ENCODE measurements at places on chromosomes 3 and 15. TPM values are rescaled to one million over a fixed set of nuclear protein-coding genes. Genes with fewer than 3 reads are reported as not detected.
A peak's percentile ranks its signal among the peaks of the same experiment; 100 is the strongest.

Gene RARRES1
- total RNA-seq: 57.7 TPM

GRCh38 chr3:22908989-22909507 lies 294.1 kb upstream of the UBE2E2 start:
- no peaks in the 10 kb centered on the region for H3K4me1 ChIP-seq
- no peaks in the 10 kb centered on the region for H3K27me3 ChIP-seq
- no peaks in the 10 kb centered on the region for H3K36me3 ChIP-seq
- H3K27ac ChIP-seq: no peak overlapping the region
- no peak for DNase-seq

DNA sequence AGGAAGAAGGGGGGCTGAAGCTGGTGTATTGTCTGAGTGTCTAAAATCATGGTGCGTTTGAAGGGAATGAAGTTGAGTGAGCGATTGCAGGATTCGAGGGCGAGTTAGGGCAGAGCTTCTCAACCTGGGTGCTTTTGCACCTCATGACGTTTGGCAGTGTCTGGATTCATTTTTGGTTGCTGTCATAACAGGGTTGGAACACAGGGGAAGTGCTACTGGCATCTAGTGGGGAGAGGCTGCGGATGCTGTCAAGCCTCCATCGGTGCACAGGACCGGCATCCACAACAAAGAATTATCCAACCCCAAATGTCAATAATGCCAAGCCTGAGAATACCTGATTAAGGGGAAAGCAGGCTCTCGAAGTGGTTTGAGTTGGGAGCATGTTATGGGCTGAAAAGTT lies 120.0 kb downstream of the SLCO3A1 start:
- DNase-seq: no peak
- H3K27me3 ChIP-seq: peaks cover 6% of the 10 kb centered on the region
- peak overlapping the region; percentile 56 for H3K4me3 ChIP-seq
- no peaks in the 10 kb centered on the region for H3K36me3 ChIP-seq
- no peak overlapping the region for H3K27ac ChIP-seq

DNA sequence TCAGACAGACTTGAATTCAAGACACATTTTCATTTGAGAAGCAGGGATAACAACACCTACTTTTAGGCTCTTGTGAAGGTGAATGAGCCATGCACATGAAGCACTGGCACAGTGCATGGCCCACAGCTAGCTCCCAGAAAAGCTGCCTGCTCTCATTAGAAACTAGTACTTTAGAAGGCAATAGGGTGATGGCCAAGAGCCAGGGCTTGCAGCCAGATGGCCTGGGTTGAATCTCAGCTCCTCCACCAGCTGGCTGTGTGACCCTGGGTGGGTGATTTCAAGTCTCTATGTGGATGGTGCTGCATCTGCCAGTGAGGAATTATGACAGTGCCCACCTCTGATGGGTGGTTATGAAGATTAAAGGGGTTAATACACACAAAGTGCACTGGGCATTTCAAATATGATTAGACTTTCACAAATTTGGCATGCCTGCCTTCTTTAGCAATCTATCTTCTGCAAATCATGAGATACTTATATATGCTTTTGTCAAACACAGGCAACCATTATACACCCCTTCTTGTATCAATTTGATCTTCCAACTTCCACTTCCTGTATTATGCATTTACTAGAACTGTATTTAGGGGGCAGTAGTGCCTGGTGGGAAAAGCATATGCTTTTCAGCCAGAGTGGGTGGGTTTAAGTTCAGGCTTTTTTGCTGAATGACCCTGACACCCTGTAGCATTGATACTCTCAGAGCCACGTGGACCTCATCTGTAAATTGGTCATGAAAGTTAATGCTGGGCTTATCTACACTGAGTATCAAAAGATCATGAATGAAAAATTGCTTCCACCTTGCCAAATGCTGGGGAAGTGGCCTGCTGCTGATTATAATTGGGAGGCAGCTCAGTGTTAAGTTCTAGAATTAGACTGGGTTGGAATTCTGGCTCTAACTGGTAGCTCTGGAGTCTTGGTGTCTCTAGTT lies 34.7 kb upstream of the RBP1 start:
- H3K4me1 ChIP-seq: peaks cover 12% of the 10 kb centered on the region
- DNase-seq: no peak
- no peak overlapping the region for H3K27ac ChIP-seq
- H3K27me3 ChIP-seq: no peaks in the 10 kb centered on the region
- no peak overlapping the region for H3K4me3 ChIP-seq

GRCh38 chr15:40293905-40294895 lies 11.3 kb upstream of the ANKRD63 start:
- no peak overlapping the region for H3K27ac ChIP-seq
- peaks cover 12% of the 10 kb centered on the region for H3K4me1 ChIP-seq
- DNase-seq: no peak
- H3K27me3 ChIP-seq: peaks cover 46% of the 10 kb centered on the region
- no peaks in the 10 kb centered on the region for H3K36me3 ChIP-seq

GRCh38 chr3:136078421-136079364 lies 113.2 kb downstream of the PPP2R3A start:
- no peak overlapping the region for H3K4me3 ChIP-seq
- no peaks in the 10 kb centered on the region for H3K27me3 ChIP-seq
- H3K27ac ChIP-seq: no peak overlapping the region
- DNase-seq: no peak
- H3K4me1 ChIP-seq: no peaks in the 10 kb centered on the region

DNA sequence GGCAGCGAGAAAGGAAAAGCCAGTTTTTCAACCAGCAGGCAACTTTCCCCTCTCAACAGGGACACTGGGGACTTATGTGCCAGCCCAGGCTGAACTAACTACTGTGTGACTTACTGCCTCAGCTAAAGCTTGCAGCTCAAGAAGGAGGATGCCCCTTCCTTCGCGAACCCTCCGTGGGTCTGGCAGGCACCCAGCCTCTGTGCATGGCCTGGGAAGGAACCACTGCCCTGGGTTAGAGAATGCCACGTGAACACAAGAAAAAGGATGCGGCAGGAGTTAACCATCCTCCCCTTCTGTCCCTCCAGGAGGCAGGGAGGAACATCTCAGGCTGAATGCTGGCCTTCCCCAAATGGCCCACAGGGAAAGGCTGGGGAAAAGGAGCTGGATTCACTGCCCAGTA lies 29.0 kb downstream of the CHDH start:
- no peaks in the 10 kb centered on the region for H3K27me3 ChIP-seq
- no peak for DNase-seq
- no peak overlapping the region for H3K27ac ChIP-seq
- no peaks in the 10 kb centered on the region for H3K4me1 ChIP-seq

Gene RAB6B
- total RNA-seq: 21.2 TPM

- DNase-seq: no peak
- peaks cover 21% of the 10 kb centered on the region for H3K27me3 ChIP-seq
- no peak overlapping the region for H3K27ac ChIP-seq
- no peaks in the 10 kb centered on the region for H3K36me3 ChIP-seq
These were observed 139.0 kb downstream of the FAM43A start for GRCh38 chr3:194824701-194825111.

DNA sequence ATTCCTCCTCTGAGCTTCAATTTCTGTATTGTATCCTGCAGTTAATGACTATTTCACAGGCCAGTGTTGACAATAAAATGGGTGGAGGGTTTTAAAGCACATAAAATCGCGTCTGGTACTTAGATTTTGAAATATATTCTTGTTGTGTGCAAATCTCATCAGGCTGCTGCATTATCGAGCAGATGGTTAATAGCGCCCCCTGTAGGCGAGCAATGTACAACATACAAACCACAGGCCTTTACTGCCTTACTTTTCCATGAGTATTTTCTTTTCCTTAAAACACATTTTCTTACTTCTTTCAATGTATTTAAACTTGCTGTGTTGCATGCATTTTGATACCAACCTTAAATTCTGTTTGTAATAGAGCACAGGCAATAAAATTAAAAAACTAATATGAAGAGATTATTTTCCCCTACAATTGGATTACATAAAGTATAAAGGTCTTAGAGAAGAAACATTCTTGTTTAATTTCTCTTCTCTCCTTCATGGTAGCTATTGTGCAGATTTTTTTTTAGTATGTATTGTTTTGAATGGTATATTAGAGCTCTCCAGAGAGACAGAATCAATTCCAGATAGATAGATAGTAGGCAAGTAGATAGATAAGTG lies 608.4 kb downstream of the CADM2 start:
- H3K4me1 ChIP-seq: no peaks in the 10 kb centered on the region
- H3K27me3 ChIP-seq: no peaks in the 10 kb centered on the region
- DNase-seq: no peak
- H3K36me3 ChIP-seq: no peaks in the 10 kb centered on the region

- H3K27me3 ChIP-seq: no peaks in the 10 kb centered on the region
- H3K27ac ChIP-seq: no peak overlapping the region
- H3K4me1 ChIP-seq: peaks cover 5% of the 10 kb centered on the region
- H3K4me3 ChIP-seq: no peak overlapping the region
- no peak for DNase-seq
These were observed 34.3 kb downstream of the ST6GAL1 start for GRCh38 chr3:186964616-186965015.

DNA sequence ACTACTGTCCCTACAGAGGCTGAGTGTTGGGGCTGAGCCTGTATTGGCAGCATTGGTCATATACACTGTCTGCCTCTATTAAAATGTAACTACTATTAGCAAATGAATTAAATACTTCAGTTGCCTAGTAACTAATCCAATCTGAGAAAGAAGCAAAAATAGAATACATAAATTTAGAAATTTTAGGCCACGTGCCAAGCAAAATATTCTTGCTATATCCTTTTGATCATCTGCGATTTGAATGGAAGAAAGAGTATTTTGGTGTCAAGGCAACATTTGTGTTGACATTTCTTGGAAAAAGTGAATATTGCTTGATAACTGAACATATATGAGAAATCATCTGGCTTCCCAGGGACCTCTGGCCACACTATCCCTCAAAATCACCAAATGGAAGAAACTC lies 148.2 kb upstream of the TOPAZ1 start:
- no peak overlapping the region for H3K4me3 ChIP-seq
- no peak for DNase-seq
- H3K27me3 ChIP-seq: peaks cover 8% of the 10 kb centered on the region
- H3K36me3 ChIP-seq: no peaks in the 10 kb centered on the region
- H3K27ac ChIP-seq: no peak overlapping the region

Gene PPM1L
- 28.7 TPM for total RNA-seq

Gene SLC28A2
- total RNA-seq: 2.4 TPM

Gene FILIP1L
- 30.6 TPM for total RNA-seq

DNA sequence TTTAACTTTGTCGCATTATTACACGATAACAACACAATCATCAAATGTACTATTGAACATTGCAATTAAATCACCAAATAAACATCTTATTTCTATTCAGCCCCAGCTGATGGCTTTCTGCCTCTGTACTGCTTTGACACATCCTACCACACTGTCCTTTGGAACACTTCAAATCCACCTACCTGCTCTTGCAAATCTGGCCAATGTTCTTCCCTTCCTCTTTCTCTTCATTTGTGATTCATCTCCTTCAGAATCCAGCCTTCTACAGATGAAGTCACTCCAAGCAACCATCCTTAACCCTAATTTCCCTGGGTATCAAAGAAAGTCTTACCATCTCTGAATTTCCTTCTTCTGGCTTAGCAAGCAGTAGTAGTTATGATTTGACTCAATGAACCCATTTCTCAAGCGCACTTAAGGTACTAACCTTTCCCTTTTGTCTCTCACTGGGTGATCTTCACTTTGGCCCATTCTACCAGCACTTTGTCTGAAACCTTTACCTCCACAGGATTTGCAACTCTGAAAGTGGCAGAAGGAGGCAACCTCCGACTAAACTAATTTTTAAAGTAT lies 502.9 kb downstream of the FOXP1 start:
- H3K4me1 ChIP-seq: peaks cover 21% of the 10 kb centered on the region
- DNase-seq: no peak
- H3K27me3 ChIP-seq: no peaks in the 10 kb centered on the region
- H3K27ac ChIP-seq: no peak overlapping the region

DNA sequence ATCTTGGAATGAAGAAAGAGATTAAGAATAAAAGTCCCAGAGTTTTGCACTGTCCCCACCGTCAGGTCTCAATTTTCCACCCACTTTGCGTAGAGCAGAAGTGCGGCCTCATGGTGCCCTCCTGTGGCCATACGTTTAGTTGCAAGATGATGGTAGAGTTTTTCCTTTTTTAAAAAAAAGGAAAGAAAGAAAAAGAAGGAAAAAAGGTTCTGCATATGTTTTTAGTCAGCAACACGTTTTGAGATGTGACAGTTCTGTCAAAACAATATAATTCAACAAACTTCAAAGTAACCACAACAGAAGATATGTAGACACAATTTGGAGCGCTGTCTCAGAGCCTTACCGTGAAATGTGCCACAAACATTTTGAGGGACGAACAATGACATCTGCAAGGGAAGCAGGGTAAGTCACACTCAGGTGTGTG lies 24.6 kb downstream of the EBLN2 start:
- no peaks in the 10 kb centered on the region for H3K36me3 ChIP-seq
- H3K27ac ChIP-seq: no peak overlapping the region
- no peak for DNase-seq

GRCh38 chr3:64342940-64343688 lies 117.8 kb upstream of the PRICKLE2 start:
- H3K4me1 ChIP-seq: peaks cover 73% of the 10 kb centered on the region
- no peak for DNase-seq
- H3K4me3 ChIP-seq: peak overlapping the region; percentile 4
- peaks cover 3% of the 10 kb centered on the region for H3K27me3 ChIP-seq

GRCh38 chr15:96200357-96200967 lies 130.0 kb upstream of the NR2F2 start:
- H3K27me3 ChIP-seq: no peaks in the 10 kb centered on the region
- peaks cover 10% of the 10 kb centered on the region for H3K36me3 ChIP-seq
- H3K4me3 ChIP-seq: no peak overlapping the region
- no peaks in the 10 kb centered on the region for H3K4me1 ChIP-seq
- H3K27ac ChIP-seq: no peak overlapping the region

DNA sequence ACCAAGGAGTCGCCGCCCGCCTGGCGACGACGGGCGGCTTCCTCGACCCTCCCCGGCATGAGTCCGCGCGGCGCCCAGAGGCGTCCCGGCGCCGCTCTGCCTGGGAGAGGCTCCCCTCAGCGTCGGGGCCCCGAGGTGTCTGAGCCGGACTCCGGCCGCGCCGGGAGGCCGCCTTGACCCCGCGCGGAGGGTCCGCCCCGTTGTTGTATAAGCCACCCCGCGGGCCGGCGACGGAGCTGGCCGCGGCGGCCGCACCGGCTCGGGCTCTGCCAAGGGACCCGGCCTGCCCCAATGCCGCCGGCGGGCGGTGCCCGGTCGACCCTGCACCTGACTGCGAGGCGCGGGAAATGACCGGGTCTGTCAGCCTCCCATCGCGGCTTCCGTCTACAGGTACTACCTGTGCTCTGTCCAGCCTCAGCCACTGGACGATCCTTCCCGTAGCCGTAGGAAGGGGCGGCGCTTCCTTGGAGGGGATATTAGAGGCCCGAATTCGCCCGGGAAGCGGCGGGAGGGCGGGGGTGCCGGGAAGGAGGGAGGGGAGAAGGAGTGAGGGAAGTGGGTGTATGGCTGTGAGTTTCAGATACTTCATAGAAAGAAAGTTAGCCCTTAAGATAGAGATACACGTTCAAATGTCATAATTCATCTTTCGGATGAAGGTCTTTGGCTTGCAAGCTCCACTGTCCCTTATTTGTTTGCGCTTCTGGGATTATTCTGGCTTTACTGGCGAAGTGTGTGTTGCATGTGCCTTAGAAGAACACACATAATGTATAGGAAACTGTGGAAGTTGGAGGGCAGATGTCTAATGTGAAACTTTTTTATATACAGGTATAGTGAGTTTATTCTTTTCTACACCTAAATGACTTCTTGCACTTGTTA lies 620 bp downstream of the ABHD5 start:
- peak overlapping the region; percentile 97 for H3K27ac ChIP-seq
- no peaks in the 10 kb centered on the region for H3K36me3 ChIP-seq
- peak; percentile 74 for DNase-seq
- H3K4me3 ChIP-seq: peak overlapping the region; percentile 96
- H3K4me1 ChIP-seq: peaks cover 23% of the 10 kb centered on the region
